Stimulated activated naive B cell treated with anti-CD40 and anti-IgM and Interleukin-4, amounts not matched to agents 10 μg/mL and 1 μg/mL and 100 μg/mL, for 72 hours (primary cell): ENCODE measurements at places on chromosomes 3 and 15.

DNA sequence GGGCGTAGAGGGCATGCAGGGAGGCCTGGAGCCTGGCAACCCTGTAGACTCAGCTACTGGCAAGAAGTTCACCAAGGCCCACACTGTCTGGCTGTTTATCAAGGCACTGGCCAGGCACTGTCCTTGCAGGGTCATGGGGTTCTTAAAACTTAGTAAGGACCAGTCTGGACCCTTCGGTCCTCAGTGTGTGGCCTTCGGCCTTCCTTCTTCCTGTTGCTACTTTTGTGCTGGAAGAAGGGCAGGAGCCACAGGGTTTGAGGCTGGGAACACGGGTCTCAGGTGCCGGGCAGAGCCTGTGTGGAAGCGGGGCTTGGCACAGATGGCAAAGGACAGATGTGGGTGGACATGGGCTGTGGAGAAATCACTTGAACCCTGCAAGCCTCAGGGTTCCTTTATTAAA is 76.6 kb downstream of the SNRK start:
- no peak for DNase-seq

DNA sequence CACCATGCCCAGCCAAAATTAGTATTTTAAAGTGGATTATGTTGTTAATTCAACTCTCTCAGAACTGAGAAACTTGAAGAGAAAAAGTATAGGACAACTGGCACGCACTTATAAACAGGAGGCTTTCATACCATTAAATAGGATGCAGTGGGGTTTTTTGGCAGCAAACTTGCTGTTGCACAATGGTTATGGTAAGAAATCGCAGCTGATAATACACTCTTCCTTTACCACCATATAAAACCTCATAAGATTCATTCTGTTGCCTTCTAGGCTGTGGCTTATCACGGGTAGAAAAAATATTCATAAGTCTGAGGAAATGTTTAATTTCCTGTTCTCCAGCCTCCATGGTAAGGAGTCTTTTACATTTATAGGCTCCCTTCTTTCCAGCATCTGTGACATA is 95.3 kb downstream of the TMCO5A start:
- DNase-seq, result no peak

DNA sequence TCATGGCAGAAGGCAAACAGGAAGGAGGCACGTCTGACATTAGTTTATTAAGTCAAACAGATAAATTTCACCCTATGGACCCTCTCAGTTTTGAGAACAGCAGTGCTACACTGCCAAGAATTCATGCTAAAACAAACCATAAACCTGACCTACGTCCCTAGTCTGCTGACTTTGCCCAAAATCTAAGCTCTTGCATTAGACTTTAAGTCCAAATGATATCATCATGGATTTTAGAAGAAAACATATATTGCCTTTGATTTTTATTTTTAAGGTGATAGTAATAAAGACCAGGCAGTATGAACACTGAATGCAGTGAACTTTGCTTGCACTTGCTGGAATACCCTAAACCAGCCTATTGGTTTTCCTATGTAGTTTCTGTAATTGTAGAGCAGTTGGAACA is 79.6 kb upstream of the GADL1 start:
- no peak for DNase-seq

DNA sequence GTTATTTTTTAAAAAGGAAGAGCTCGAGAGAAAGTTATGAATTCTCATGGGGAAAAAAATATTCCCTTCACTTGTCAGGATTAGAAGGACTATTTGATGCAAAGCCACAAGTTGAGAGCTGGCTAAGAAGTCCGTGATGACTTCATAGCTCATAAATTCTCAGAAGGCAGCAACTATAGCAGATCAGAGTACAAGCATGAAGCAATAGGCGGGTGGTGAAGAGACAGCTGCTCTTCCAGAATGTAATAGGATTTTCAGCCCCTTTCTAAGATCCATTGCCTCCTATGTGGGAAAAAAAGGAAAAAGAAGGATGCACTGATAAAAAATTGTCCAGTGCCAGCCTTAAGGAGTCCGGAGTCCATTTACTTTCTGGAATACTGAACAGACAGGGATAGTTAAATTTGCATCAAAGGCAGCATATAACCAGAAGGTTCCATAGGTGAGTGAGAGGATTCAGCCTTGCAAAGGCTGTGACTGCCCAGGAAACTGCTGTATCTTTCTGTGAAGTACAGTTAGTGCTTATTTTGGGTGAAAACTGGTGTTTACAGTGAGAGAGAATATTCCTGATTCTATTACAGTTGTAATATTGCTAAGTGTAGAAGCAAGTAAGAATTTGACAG is 929.5 kb upstream of the ALCAM start:
- no peak for DNase-seq

GRCh38 chr3:923161-923910 is 169.5 kb upstream of the CNTN6 start:
- no peak for DNase-seq

DNA sequence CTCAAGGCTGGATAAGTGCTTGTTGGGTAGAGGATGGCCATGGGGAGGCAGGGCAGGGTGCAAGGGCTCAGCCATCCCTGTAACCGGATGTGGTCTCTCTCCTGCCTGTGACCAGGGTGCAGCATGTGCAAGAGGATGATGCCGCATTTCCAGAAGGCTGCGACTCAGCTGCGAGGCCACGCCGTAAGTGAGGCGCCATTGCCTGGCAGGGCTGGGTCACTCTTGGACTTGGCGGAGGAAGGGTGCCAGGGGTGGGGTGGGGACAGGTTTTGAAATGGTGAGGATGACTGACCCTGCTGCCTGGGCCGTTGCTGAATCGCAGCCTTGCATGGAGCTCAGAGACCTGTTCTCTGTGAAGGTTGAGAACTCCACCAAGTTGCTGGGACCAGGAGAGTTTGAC is 49.3 kb downstream of the PDIA5 start:
- DNase-seq, result no peak

- DNase-seq, result peak; percentile 65
Measured at GRCh38 chr3:100335434-100335833, 877 bp downstream of the NIT2 start.

DNA sequence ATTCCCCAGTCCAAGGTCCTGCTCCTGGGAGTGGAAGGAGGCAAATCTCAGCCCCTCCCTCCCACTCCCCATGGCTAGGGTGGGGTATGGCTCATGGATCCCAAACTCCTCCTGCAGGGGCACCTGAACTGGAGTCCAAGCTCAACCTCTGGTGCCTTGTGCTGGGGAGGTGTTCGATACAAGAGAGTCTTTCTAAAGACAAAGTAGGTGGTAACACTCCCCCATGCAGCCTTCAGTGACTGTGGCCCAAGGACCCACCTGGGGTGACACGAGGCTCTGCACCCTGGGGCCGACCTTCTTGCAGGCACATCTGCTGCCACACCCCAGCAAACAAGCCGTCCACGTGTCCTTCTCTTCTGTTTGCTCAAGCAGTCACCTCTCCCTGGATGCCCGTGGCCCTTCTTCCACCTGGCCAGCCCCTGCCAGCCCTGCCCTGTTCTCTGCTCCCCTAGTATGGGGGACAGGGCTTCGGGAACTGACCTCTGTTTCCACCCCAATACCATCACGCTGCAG is 36.7 kb upstream of the SLC6A11 start:
- DNase-seq, result no peak

DNA sequence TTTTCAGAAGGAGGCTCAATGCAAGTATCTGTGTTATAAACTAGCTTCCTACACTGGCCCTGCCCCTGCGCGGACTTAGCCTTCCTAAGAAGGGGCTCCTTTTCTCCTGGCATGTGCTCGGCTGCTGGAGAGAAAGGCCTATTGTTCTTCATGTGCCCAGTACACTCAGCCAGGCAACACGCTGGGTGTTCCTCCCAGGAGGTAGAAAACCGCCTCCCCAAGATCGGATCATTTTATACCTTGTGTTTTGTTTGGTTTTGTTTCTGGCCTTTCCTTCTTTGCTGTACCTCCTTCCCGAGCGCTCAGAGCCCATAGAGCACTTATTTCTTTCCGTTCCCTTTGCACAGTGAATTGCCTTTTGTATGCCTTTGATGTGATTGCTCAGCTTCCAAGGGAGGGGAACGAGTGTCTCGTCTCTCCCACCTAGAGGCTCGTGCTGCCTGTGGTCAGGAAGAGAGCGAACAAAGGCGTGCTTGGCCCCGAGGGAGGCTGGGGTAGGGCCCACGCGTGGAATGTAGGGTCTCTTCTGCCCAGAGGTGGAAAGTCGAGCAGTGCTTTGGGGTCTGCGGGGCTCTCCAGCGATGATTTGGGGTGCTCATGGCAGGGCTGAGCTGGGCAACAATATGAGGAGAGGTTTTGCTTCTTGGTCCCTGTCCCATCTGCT is 30.0 kb downstream of the CCNL1 start:
- DNase-seq, result no peak

GRCh38 chr3:10936686-10937085 is 55.9 kb upstream of the SLC6A1 start:
- no peak for DNase-seq

DNA sequence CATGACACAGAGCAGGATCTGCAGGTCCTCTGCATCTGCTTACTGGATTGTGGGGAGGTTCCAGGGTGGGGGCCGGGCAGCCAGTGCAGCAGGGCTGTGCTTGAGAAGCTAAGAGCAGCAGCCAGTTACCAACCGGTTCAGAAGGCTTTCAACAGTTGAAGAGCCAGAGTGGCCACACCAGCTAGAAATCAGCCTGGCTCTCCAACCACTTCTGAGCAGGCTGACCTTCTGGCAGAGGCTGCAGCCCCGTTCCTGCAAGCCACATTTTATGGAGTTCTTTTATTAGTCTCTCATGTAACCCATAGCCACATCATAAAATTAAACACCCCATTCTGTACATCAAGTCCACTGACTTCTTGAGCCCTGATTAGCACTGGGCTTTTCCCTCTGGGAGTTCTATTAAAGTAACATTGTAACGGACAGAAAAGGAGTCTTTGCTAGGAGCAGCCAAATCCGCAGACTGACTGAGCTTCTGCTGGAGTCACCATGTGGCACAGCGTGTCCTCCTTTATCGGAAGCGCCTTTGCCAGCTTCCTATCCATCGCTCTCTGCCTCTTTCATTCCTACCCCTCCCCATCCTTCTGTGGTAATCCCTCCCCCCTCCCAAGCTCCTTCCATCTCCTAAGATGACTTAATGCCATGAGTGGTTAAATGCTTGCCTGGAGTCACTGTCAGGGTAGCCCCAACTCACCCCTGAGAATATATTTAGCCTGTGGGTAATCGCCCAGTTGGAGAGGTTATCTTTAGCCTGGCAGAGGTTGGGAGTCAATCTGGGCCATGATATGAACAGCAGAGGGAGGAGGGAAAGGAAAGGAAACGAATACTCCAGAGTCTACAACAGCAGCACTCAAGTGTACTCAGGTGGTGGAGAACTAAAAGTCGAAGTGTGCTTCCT is 138.5 kb upstream of the HES1 start:
- no peak for DNase-seq

GRCh38 chr3:184341925-184342324 is 4.5 kb downstream of the FAM131A start:
- no peak for DNase-seq

DNA sequence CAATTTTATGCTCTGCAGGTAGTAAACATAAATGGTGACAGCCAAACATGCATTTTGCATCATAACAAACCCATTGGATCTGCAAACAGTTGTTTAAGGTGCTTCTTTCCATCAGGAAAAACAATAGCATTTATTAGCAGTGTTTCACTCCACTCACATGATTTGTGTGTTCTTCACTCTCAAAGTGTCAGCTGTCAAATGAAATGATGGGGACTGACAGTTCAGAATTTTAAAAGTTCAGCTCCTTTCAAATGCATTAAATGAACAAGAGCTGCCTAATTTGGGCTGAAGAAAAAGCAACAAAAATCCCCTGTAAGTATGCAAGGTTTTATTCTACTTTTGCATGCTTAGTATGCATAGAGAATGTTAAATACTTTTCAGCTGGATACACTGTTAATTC is 145.2 kb upstream of the CDIN1 start:
- no peak for DNase-seq

DNA sequence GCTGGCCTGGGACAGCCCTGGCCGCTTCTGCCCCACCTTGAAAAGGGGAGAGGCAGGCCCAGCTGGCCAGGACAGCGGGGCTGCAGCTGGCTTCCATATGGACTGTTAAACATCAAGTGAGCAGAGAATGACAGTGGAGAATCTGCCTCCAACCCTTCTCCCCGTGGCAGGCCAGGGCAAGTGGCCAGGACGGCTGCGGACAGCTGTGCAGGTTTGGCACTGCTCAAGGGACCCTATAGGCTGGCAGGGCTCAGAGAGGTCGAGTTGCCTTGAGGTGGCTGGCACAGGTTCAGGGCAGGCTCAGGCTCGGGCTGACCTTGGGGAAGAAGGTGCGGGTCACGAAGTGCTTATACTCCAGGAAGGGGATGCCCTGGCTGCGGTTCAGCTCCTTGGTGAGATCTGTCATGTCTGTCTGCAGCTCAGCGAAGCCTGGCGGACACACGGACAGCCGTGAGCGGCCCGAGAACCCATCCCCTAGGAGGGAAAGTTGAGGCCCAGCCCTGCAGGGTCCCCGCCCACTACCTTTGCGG is 24.3 kb downstream of the H1-8 start:
- DNase-seq, result no peak

GRCh38 chr3:127978636-127979035 is 63.6 kb downstream of the KBTBD12 start:
- no peak for DNase-seq

DNA sequence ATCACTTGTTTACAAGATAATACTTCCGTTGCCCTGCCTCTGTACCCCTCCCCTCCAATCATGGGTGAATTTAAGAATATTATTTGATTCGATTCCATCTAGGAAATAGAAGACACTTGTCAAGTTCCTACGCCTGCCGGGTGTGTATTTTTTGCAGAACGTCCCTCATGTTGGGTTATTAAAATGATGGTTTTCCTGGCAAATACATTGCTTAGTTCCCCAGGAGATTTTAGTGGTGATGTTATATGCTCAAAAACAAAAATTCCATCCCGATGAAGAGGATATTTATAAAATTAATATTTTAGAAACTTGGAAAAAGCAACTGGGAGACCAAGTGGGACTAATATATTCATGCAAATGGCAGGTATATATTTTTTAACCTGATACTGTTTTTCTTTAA is 548.4 kb downstream of the EDEM1 start:
- DNase-seq, result no peak

GRCh38 chr3:127438951-127439350 is 151.1 kb upstream of the PRR20G start:
- no peak for DNase-seq

GRCh38 chr15:39455471-39455991 is 125.3 kb upstream of the THBS1 start:
- DNase-seq, result no peak

DNA sequence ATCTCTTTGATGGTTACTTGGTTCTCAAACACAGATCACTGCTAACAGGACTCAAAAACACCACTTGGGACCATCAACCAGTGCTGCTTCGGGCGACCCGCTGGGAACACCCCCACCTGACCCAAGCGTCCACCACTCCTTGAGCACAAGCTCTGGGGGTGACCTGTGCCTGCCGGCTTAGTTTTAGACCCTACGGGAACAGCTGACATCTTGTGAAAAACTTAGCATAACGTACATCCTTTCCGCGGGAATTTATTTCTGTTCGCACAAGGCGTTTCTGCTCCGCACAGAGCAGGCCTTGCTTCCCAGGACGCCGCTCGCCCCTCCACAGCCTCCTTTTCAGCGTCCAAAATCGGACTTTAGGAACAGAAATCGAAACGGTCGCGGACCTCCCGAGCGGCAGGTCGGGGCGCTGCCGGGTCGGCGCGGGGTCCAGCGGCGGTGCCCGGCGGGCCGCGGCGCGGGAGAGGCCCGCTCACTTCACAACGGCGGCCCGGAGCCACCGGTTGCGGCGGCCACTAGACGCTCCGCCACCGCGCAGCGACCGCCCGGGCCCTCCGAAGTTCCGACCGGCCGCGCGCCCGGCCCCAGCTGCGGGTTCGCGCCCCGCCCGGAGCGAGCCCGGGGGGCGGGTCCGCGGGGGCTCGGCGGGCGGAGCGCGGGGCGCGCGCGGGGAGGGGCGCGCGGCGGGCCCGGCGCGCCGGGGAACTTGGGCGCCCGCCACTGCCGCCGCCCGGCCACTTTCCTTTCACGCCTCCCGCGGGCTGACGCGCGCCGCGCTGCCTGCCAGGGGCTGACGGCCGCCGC is 959 bp downstream of the SFMBT1 start:
- peak; percentile 28 for DNase-seq
